Subcutaneous preadipocyte (primary cell): ENCODE measurements at places on chromosomes 1 and 21. TPM values are rescaled to one million over a fixed set of nuclear protein-coding genes. Genes with fewer than 3 reads are reported as not detected.

Gene LCE1F
- not detected in 2 replicates for total RNA-seq

Gene FBLIM1
- total RNA-seq = 11.0 and 17.0 TPM in 2 replicates

Gene TNNT2
- total RNA-seq = not detected in 2 replicates

Gene GPR37L1
- not detected in 2 replicates for total RNA-seq

Gene ATP6V1G3
- total RNA-seq = not detected in 2 replicates

Gene MTR
- 29.8 and 42.8 TPM in 2 replicates for total RNA-seq

Gene CD1E
- total RNA-seq = not detected in 2 replicates

Gene SIK1
- total RNA-seq = under 0.01 and 0.39 TPM in 2 replicates

Gene BSND
- total RNA-seq = not detected in 2 replicates

Gene PHF13
- 10.7 and 12.3 TPM in 2 replicates for total RNA-seq

Gene CHIT1
- not detected in 2 replicates for total RNA-seq

Gene TFF2
- total RNA-seq = not detected in 2 replicates

Gene LCE3B
- not detected in 2 replicates for total RNA-seq

Gene AKT3
- 20.6 and 35.8 TPM in 2 replicates for total RNA-seq

Gene MCOLN2
- total RNA-seq = 0.37 and 0.39 TPM in 2 replicates

Gene INAVA
- total RNA-seq = not detected in 2 replicates

Gene KPRP
- total RNA-seq = not detected in 2 replicates

Gene RGS2
- total RNA-seq = 9.9 and 17.0 TPM in 2 replicates

Gene HLX
- total RNA-seq = 5.1 and 10.3 TPM in 2 replicates

Gene TTC13
- 7.3 and 8.2 TPM in 2 replicates for total RNA-seq

Gene DFFB
- total RNA-seq = 8.8 and 10.8 TPM in 2 replicates

Gene CD5L
- not detected in 2 replicates for total RNA-seq

Gene GALE
- total RNA-seq = 20.6 and 36.4 TPM in 2 replicates

Gene DYRK3
- 26.5 and 30.5 TPM in 2 replicates for total RNA-seq

Gene FCRL1
- total RNA-seq = not detected in 2 replicates

Gene KANK4
- total RNA-seq = not detected in 2 replicates

Gene FALEC
- not detected in 2 replicates for total RNA-seq

Gene SPRR2E
- not detected in 2 replicates for total RNA-seq

Gene PLA2G2C
- total RNA-seq = not detected in 2 replicates

Gene ALPL
- total RNA-seq = 7.3 TPM in 1 of 2 replicates, not detected in the other

Gene NTPCR
- 14.5 and 15.8 TPM in 2 replicates for total RNA-seq

Gene CAMSAP2
- total RNA-seq = 23.9 and 37.3 TPM in 2 replicates

Gene PERM1
- total RNA-seq = not detected in 2 replicates

Gene TENT5C
- total RNA-seq = not detected in 2 replicates

Gene IFNGR2
- total RNA-seq = 54.4 and 72.9 TPM in 2 replicates

Gene VSIG8
- total RNA-seq = not detected in 2 replicates

Gene SLC6A17
- under 0.01 and 0.20 TPM in 2 replicates for total RNA-seq

Gene UBL4B
- not detected in 2 replicates for total RNA-seq

Gene DR1
- 20.9 and 25.8 TPM in 2 replicates for total RNA-seq

Gene CRABP2
- total RNA-seq = 27.2 and 45.6 TPM in 2 replicates

Gene NPPB
- total RNA-seq = not detected in 2 replicates

Gene CLCN6
- 15.1 and 23.7 TPM in 2 replicates for total RNA-seq

Gene CNR2
- not detected in 2 replicates for total RNA-seq

Gene KCNE2
- not detected in 2 replicates for total RNA-seq

Gene SDE2
- total RNA-seq = 11.0 and 16.6 TPM in 2 replicates

Gene GCSAML
- total RNA-seq = not detected in 2 replicates

Gene NFYC
- 20.2 and 27.4 TPM in 2 replicates for total RNA-seq

Gene TIE1
- under 0.01 TPM in 2 replicates for total RNA-seq

Gene AMIGO1
- total RNA-seq = 0.39 and 0.73 TPM in 2 replicates

Gene SLC9C2
- not detected in 2 replicates for total RNA-seq

Gene CAMK2N1
- total RNA-seq = 19.0 and 20.2 TPM in 2 replicates
